ENCODE measurements at places on chromosomes 5 and 9.

DNA sequence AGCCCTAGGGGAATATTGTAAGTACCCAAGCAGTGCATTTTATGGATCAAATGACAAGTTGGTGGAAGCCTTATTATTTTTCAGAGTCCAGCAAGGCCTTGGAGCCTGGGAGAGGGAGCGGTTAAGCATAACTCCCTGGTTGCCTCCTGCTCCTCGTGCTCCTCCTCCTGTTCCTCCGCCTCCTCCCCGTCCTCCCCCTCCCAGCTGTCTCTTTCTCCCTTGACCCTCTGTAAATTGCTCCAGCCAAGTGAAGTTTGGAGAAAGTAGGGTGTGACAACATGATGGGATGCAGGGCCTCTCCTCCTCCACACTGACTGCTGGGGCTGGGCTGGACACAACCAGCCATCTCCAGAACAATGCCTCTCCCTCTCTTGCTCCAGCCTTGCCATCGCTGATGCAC is 586.9 kb downstream of the CCDC171 start:
- DNase-seq: no peak

- DNase-seq: no peak
Measured at GRCh38 chr9:90309809-90310520, 332.7 kb downstream of the DIRAS2 start.

- DNase-seq: no peak
Measured at GRCh38 chr5:169036079-169036805, 264.7 kb downstream of the SLIT3 start.

- DNase-seq: no peak
Measured at GRCh38 chr5:64884541-64884940, 115.8 kb downstream of the CWC27 start.

GRCh38 chr5:80008995-80009765 is 18.1 kb upstream of the MTX3 start:
- DNase-seq: no peak

DNA sequence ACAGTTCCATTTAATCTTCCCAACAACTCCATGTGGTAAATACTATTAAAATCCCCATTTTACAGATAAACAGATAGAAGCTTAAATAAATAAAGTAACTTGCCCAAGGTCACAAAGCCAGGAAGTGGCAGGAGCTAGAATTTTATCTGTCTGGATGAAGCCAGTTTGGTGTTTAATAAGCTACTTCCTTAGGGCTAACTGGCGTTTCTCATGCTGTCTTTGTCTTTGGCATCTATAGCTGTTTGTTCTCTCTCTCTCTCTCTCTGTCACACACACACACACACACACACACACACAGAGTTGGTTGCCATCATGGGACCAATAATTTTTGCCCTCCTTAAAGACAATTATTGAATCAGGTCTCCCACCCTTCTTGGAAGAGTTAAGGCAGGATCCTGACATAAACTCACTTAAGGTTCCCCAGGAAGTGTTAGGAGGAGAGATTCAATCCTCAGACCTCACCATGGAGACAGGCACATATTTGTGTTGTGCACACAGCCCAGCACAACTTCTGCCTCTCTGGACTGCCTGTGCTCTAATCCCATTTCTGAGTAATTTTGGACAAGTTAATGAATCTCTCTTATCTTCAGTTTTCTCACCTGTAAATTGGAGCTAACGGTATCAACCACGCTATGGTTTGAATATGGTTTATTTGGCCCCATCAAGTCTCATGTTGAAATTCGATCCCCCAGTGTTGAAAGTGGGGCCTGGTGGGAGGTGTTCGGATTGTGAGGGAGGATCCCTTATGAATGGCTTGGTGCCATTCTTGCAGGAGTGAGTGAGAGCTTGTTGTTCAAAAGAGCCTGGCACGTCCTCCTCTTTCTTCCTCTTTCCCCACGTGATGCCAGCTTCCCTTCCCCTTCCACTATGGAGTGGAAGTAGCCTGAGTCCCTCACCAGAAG is 8.3 kb upstream of the ADRA1B start:
- DNase-seq: no peak

- peak; percentile 64 for DNase-seq
Measured at GRCh38 chr5:34929720-34930461, 532 bp downstream of the DNAJC21 start.

Measured in stimulated activated CD4-positive, alpha-beta T cell treated with anti-CD3 and anti-CD28 coated beads, Interleukin-4, amount 100 ng/mL, for 48 hours (primary cell).